ENCODE measurements at places on chromosomes 16 and 17. TPM values are rescaled to one million over a fixed set of nuclear protein-coding genes. Genes with fewer than 3 reads are reported as not detected.

DNA sequence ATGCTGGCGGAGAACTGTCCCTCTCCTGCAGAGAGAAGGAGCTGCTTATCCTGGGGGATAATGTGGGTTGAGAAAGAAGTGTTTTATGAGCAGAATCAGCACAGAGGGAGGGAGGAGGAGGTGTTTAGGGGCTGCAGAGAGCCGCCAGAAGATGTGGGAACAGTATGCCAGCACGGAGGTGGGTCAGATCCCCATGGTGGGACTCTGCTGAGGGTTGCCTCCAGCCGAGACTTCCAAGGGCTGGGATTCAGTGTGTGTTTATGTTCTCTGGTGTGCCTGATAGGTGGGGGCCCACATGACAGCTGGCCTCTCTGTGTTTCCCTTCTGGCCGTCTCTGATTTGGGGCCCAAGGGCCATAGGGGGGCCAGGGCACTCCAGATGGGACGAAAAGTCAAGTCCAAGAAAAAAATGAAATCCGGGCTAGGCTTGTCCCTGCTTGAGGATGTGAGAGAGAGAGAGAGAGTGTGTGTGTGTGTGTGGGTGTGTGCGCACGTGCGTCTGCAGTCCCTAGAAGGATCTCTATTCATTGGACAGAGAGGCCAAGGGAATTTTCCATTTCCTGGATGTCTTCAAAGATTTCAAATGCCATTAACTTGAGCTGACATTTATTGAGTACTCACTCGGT is 21.6 kb downstream of the PRKCB start:
- DNase-seq: no peak

DNA sequence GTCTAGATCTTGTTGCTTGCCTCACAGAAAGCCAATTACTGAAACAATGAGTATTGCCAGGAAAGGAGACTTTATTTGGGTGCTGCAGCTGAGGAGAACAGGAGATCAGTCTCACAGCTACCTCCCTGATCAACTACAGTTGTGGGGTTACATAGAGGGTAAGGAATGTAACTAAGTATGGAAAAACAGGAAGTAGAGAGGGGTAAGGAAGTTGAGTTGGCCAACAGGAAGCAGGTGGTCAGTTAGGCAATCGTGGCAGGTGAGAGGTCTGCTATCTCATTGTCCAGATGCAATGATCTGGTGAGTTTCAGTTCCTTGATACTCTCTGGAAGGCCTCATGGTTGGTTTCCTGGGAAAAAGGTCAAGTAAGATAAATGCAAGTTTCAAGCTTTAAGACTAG is 333.1 kb upstream of the GOT2 start:
- no peak for DNase-seq

DNA sequence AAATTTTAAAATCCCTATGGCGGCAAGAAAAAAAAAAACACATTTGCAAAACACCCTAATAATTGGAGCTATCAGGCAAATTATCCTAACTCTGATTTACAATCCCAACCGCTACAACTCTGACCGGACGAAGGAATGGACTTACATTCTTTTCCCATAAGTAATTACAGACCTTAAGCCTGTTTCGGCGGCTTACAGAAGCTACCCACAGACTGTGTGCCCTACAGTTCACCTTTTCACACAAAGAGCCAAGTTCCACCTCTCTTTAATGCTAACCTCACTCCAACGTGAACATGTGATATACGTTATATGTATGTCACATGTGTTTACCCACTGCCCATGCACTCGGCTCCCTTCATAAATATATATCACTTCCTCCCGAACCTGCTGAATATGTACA is 8.7 kb upstream of the MEAK7 start:
- DNase-seq: no peak

DNA sequence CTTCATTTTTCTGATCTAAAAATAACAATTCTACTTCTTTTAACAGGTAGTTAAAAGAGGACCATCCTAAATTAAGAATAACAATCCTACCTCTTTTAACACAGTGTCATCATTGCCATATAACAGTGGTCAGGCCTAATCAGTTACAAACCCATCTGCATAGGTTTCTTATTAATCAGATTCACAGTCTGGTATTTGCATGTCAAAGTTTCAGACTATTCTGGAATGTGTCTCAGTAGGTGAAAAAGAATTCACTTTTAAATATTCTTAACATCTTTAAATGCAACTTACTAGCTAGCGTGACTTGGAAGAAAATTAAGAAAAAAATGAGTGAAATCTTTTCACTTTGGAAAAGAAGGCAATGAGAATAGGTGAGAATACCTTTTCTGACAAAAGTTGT is 6.8 kb upstream of the KRT12 start:
- DNase-seq: no peak

DNA sequence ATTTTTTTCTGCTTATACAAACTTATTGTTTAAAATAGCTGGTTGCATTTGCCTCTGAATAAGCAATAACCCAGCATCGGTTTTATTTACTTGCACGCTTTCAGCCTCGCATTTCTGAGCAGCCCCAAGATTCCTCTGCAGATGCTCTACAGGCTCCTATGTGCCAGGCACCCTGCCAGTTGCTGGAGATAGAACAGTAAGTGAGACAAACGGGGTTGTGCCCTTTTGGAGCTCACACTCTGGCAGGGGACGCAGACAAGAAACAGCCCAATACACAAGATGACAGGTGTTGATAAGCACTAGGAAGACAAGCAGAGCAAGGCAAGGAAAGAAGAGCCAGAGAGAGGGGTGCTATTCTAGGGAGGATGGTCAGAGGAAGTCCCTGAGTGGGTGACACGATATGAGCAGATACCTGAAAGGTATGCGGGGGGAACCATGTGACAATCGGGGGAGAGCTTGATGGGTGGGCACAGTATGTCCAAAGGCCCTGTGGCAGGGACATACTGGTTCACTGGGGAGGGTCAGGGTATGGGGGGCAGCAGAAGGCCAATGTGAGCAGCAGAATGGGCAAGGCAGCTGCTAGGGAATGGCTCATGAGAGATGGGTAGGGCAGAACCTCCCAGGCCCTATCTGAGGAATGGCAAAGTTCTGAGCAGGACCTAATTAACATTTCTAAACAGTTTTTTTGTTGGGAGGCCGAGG is 18.7 kb upstream of the ADORA2B start:
- no peak for DNase-seq

DNA sequence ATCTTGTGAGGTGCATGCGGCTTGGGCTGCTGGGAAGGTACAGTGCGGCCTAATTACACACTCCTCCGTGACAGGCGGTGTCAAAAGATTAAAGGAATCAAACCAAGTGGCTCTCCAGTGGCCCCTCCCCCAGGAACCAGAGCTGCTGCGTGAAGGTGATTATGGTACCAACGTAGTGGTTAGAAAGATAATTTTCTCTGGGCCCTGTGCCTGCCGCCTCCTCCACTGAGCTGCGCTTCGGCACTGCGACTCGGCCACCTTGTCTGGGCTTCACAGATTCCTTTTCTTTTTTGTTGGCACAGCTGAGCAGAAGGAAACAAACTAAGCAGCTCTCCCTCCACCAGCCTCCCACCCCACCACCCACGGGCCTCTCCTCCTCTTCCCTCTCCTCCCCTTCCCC is 113.2 kb upstream of the SDK2 start:
- DNase-seq: no peak

- DNase-seq: no peak
Measured at GRCh38 chr17:64498308-64499203, 1.7 kb upstream of the POLG2 start.

DNA sequence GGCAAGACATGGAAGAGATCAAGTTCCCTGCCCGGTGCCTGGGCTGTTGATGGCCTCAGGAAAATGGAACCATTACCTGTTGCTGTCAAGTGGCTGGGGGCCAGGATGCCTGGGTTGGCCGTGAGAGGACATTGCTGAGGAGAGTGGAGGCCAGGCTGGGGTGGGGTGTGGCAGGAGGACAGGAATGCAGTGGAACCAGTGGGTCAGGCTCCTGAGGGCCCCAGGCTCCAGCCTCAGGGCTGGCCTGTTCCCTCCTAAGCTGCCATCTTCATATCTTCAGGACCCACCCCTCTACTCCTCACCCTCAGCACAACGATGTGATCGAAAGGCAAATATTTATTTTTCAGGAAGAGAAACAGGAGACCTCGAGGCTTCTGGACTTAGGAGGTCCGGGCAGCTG is 8.5 kb upstream of the YPEL3 start:
- DNase-seq: no peak

DNA sequence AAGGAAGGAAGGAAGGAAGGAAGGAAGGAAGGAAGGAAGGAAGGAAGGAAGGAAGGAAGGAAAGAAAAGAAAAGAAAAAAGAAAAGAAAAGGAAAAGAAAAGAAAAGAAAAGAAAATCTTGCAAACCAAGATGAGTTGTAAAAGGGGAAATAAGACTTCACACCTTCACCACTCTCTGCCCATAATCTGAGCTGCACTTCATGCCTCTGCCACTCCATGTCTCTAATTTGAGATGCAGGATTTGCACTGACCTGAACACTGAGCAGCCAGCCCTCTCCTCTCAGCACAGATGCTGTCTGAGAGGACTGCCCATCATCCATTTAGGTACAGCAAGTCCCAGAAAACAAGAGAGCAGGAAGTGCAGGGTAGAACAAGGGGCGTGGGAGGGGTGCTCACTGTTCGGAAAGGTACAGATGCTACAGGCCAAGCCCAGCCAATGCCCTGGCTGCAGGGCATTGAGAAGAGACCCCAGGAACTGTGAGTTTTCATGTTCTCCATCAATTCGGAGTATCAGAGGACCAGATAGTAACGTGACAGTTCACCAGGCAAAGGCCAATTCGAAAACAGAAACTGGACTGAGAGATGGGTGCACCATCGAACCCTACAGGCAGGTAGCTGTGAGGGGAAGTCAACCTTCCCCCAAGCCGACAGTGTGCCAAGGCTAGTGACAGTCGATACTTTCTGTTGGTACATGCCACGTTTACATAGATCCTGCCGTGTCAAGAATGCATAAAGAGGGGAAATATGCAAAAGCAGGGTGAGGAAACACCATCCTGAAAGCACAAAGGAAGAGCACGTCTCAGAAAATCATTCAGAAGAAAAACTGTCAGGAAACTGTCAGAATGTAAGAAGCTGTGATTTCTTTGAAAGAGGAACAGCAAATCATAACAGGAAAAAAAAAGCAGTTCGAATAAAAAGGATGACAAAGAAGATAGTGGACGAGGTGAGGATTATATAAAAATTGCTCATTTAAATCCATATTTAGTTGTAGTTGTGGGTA is 142.0 kb upstream of the RCVRN start:
- DNase-seq: no peak

- no peak for DNase-seq
Measured at GRCh38 chr16:73558219-73558618, 510.3 kb upstream of the ZFHX3 start.

DNA sequence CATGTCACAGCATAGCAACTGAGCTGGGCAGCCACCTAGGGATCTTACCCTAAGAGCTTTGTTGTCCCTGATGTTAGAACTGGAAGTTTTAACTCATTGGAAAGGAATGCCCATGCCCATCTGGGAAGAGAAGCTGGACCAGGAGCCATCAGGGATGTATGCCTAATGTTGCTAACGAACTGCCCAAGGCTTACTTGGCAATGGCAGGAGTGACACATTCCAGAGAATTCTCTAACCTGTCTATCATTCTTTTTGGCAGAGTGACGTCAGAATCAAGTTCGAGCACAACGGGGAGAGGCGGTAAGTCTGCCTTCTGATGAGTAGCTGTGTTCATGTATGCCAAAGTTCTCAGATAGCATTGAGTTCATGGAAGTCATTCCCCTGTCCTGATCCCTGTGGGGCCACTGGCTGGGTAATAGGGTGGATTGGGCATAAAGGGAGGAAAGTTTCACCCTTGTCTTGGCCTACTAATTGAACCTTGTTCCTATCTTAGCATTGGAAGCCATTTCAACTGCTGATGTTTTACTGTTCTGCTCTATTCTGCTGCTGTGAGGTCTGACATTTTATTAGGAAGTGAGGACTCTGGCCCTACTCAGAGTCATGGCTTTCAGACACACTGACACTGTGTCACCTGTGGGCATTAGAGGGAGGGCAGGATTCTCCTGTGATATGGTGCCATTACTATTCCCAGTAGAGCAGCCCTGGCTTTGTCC is 23.7 kb downstream of the MAP3K3 start:
- peak; percentile 18 for DNase-seq

- no peak for DNase-seq
Measured at GRCh38 chr16:13436641-13437412, 483.1 kb upstream of the ERCC4 start.

Gene CYTH1
- 391 TPM for total RNA-seq

Gene OR1A1
- not detected for total RNA-seq

Gene NHLRC4
- total RNA-seq: 1.0 TPM

Gene CD300H
- total RNA-seq: not detected

Gene KRTAP4-3
- total RNA-seq: not detected

Gene PRR15L
- total RNA-seq: not detected

Measured in activated B cell treated with CpG ODN at 0.5 μM for 24 hours (primary cell).